ENCODE measurements at places on chromosomes 5 and 9.

GRCh38 chr5:73066466-73066865 is 53.9 kb upstream of the TMEM171 start:
- DNase-seq: peak; percentile 89

GRCh38 chr5:112263469-112263868 is 155.6 kb downstream of the EPB41L4A start:
- no peak for DNase-seq

DNA sequence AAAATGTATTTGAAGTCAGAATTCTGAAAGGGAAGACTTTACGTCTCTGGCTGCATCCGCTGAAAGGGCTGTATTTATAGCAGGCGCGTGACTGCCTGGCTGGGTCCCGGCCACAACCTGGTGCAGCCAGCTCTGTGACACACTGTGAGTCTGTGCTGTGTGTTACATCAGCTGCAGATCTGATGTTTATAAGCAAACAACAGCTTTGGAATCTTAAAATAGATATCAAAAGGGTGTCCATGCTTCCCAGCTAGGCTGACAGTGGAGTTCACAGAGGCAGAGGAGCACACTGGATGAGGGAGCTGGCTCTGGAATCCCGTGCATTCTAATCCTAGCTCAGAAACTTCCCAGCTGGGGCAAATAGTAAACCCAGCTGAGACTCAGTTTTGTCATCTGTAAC is 433.4 kb upstream of the BRINP1 start:
- no peak for DNase-seq

GRCh38 chr5:168939156-168939800 is 360.1 kb upstream of the PANK3 start:
- no peak for DNase-seq

DNA sequence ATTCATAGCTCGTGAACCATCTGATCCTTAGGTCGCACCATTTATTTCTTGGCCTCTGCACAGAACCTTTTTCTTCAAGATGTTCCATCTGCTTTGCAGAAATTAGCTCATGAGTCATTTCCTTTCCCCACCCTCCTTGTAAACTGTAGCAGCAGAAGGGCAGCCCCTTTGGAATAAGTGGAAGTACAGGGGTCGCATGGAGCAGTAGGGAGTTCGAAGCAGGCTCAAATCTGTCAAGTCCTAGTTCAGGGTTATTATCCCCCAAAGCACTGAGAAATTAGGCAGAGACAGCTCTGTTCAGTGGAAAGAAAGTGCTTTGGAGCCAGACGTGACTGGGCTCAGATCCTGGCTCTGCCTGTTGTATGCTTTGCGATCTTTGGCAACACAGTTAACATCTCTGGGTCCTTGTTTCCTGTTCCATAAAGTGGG is 84.2 kb downstream of the SGCD start:
- peak; percentile 65 for DNase-seq

DNA sequence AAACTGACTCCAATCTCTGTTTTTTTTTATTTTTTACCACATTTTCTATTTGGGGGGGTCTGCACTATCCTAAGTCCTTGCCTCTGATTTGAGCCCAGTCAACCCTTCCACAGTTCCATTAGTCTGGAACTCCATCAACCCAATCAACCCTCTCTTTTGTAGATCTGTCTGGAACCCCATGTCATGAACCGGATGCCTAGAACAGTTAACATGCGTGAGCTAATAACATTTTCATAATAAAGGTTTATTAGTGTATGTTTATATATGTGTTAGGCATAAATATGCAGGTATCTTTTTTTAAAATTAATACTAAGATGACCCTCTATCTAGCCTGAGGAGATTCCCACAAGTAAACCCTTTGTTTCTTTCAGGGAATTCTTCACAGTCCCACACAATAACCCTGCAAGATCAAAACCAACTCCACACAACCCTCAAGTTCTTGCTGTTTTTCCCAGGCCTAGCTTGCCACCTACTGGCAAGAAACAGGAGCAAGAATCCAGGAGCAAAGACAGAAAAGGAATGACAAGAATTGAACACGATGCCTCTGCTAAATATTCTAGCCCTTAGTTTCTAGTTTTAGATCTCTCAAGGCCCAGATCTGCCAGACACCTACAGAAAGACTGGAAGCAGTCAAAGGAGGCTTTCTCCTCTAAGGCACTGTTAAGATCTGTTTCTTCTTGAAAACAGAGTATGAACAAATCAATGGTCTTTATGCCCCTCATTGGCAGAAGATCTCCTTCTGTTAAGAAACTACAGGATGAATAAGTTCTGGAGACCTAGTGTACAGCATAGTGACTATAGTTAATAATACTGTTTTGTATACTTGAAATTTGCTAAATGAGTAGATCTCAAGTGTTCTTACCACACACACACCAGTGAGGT is 100.4 kb downstream of the TRIM36 start:
- DNase-seq: peak; percentile 43

DNA sequence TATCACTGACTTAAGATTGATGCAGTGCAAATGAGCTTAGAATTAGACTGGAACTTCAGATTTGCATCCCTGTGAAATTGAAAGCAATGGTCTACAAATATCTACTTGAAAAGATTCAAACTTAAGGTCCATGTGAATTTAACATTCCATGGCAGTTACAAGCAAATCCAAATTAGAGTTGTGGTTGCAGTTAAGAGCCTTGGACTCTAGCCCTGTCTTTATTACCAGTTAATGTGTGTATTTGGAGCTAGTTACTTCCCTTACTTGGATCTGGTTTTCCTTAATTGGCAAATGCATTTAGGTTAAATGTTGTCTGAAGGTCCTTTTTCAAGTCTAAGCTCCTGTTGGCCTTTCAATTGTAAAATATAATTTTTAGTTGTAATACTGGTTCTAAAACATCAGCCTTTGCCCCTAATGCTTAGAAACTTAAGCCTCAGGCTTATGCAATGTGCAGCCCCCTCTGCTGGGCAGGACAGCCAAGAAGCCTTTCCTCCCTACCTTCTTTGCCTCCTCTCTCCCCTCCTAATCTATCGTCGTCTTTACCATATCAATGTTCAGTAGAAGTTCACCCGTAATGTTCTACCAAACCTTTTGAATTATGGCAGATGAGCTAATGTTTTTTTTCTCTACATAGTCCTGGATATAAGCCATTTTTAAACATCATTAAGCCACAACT is 59.5 kb downstream of the ERMP1 start:
- DNase-seq: no peak

- no peak for DNase-seq
Observed at GRCh38 chr5:115363879-115364278, 67.4 kb upstream of the CCDC112 start.

DNA sequence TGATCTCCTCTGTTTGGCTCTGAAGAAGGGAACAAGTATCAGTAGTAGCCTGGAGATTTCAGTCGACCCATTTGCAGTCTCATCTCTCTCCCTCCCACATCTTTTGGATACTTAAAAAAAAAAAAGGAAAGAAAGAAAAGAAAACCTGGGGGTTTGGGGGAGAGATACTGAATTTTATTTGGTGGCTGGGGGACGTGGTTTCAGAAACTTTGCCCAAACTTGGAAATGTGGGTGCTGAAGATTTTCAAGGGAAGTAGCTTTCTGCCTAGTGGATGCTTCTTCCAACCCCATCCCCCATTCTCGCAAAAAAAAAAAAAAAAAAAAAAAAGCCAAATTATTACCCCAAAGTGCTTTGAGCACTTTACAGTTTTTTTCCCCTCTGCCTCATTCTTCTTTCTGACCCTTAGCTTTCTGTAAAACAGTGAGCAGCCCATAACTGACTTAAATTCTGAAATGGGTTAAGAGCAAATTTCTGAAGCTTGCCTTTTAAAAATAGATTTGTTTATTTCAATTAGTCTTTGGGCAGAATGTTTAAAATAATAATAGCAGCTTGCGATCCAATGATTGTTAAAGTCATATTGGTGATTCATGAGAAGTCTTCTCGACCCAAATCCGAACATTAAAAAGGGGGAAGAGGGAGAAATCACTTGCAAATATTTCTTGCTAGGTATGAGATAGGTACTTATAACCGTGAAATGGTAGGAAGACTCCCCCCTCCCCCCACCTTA is 894 bp downstream of the FST start:
- DNase-seq: no peak

- DNase-seq: no peak
Observed at GRCh38 chr5:17373814-17374556, 124.0 kb upstream of the TAF11L2 start.

DNA sequence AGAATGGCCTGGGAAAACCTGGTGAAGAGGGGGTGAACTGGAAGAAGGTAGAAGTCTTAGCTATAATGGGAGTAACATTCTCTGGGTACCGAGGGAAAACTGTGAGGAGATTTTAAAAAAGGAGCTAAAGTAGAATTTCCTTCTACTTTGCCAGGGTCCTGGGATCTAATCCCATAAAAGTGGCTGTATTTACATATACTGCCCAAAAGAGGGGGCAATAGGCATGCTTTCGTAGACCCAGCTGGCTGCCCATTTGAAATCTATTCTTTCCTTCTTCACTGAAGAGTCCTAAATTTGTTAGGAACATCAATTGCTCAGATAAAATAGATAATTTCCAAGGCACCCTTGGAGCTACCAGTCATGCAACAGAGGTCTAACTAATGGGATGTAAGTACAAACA is 159.2 kb downstream of the CDC42SE2 start:
- DNase-seq: peak; percentile 27
